NCI-H1048 (cell line): ENCODE measurements at places on chromosomes 11 and 22.
A peak's percentile ranks its signal among the peaks of the same experiment; 100 is the strongest.

GRCh38 chr11:68938816-68939582, 35.3 kb downstream of the IGHMBP2 start:
- no peak for DNase-seq

- DNase-seq, result no peak
Measured at GRCh38 chr22:35754761-35755160, 37.1 kb downstream of the APOL5 start.

- no peak for DNase-seq
Measured at GRCh38 chr11:93113824-93114223, 84.0 kb downstream of the SLC36A4 start.

DNA sequence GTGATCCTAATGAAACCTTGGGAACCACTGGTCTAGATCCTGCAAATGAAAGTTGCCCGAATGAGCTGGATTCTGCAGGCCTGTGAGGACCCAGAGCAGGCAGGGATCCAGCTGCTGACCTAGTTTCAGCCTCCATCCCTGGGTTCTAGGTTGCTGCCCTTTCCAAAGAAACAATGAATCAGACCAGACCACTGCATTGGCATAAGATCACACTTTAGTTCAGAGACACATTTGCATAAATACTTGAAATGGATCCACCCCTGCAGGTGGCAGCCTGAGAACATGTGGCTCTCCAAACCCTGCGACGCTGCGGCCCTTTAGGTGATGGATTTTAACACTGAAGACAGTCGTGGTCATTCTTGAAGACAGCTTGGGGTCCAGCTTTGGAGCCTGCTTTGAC, 23.7 kb downstream of the ADAMTS8 start:
- DNase-seq, result no peak

DNA sequence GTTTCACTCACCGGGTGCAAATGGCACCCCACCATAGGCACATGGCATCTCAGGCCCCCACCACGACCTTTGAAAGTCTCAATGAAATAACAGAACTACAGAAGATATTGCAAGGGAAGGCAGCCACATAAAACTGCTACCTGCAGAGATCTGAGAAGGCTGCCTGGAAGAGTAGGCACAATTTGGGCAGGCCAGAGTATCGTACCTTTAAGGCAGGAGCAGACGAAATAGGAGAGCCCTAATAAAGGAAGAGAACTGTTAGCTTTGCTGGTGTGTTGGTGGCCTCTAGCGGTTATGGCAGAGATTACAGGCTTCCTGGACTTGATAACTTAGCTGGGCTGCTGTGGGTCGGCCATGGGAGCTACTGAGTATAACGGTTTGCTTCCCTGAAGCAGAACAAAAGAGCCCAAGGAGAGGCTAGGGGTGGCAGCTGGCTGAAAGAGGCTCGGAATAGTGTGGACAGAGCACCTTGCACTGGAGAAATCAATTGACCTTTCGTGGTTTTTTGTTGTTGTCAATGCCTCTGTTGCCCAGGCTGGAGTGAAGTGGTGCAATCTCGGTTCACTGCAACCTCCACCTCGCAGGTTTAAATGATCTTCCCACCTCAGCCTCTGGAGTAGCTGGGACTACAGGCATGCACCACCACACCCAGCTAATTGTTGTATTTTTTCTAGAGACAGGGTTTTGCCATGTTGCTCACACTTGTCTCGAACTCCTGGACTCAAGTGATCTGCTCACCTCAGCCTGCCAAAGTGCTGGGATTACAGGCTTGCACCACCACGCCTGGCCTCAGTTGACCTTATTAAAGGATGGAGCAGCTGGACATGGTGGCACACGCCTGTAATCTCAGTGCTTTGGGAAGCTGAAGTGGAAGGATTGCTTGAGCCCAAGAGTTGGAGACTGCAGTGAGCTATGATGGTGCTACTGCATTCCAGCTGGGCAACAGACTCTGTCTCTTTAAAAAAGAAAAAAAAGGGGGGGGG, 4.8 kb downstream of the SDF2L1 start:
- DNase-seq, result peak; percentile 62

DNA sequence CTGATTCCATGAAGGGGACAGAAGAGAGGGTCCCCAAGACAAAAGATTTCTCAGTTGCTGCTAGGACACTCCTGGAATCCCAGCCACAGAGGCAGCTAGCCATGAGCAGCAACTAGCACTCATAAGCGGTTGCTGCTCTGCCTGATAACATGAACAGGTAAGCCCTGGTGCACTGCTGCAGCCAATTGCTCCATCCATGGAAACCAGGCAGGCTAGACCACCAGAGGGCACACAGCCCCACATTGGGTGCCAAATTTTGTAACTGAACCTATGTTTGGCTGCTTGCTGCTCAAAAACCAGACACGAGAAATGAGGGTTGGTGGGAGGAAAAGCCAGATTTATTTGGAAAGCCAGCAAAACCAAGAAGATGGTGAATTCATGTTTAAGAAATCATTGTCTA, 21.9 kb upstream of the QSER1 start:
- no peak for DNase-seq

DNA sequence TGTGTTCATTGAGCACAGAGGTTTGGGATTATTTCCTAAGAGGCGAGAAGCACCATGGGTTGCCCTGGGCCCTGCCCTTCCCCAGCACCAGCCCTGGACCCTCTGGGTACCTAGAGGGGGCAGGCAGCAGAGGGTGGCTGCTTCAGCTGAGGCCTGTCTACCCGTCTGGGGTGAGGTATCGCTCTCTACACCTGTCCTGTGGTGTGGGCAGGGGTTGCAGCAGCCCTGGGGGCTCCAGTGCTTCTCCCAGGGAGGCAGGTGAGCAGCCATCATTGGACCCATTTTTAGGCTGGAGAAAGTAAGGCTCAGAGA, 15.6 kb downstream of the PRDM11 start:
- DNase-seq, result no peak

- DNase-seq, result no peak
Measured at GRCh38 chr11:9861860-9862725, 198.2 kb downstream of the SWAP70 start.

DNA sequence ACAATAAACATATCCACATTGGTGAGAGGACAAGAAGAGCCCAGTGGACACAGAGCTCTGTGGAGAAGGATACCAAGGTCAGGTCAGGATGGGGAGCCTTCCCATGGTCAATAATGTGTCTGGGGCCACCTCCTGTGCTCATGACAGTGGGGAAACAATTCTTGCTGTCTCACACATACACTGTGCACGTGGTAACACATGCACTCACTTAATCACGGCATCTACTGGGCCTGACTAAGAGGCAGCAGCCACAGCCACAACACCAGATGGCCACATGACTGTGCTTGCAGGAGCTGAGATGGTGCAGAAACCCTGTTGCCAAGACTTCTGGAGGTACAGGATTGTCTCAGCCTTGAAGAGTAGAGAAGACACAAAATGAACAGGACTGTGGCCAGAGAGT, 28.6 kb downstream of the C22orf42 start:
- DNase-seq, result no peak

DNA sequence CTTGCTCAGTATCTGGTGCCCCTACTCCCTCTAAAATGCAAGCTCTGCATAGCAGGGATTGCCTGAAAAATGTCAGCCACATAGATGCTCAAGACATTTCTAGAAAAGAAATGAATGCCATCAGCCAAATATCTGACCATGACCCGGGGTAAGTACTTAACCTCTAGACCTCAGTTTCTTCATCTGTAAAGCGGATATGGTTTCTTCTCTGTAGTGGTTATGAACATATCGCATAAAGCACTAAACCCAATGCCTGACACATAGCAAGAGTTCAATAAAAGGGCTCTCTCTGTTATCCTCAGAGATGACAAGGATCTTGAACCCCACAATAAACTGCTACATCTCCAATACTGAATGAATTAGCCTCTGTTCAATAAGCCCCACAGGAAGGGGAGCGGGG, 122.6 kb downstream of the ABTB2 start:
- no peak for DNase-seq

GRCh38 chr11:4381901-4382300, 11.6 kb downstream of the TRIM21 start:
- DNase-seq, result no peak

DNA sequence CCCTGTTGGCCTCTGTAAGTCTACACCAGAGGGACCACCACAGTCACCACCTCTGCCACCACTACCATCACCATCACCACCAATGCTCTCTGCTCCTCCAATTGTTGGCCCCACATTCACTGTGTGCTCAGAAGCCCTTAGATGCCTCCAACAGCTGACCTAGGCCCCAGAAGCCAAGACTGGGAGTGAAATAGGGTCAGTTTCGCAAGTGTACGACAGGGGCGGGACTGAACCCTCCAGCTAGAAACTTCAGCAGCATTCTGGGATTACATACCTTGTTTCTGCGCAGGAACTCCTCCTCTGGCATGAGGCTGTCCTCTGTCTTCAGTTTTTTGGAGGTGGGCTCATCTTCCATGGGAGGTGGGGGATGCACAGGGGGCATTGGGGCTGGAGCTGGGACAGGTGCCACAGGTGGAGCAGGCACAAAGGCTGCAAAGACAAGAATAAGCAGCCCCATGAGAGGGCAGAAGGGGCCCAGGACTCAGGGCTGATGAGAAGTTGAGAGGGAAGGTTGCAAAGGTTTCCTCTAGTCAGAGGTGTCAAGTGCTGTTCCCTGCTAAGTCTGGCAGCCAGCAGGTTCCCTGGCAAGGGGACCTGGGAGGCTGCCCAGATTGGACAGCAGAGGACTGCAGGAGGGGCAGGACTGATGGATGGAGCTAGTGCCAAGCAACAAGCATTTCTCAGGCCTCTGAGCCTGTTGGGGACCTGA, 10.2 kb upstream of the TBC1D10A start:
- DNase-seq, result no peak

DNA sequence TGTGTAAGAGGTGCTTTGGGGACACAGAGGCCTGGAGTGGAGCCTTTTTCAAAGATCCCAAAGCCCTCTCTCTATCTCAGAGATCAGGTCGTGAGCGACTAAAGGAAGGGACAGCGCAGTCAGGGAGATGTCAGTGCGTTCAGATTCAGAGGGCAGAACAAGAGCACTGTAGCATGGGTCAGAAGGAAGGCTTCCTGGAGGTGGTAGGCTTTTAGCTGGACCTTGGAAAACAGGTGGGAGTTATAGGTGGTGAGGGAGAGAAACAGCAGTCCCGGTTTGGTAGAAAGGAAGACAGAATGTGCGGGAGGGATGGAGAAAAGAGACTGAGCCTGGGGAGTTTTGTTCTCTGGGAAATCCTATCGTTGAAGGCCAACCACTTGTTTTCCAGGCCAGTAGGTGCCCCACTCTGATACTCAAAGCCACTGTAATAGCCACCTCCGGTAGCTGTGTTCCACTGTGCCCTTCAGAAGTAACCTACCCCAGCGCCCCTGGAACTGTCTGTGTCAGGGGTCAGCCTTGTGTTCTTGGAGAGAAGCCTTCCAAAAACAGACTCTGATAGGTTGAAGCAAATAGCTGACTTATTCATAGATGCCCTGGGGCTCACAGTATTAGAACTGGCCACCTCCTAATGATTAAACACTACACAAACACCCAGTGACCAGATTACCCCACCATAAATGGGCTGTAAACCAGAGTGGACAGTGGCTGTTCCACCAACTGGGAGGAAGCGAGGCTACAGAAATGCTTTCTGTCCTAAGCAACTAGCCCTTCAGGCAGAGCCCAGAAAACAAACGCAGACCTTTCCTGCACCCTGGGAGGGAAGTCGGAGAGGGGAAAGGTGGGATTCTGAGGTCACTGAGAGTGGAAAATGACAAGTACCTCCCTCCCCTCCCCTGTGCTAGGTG, 157.7 kb downstream of the DBX1 start:
- no peak for DNase-seq

DNA sequence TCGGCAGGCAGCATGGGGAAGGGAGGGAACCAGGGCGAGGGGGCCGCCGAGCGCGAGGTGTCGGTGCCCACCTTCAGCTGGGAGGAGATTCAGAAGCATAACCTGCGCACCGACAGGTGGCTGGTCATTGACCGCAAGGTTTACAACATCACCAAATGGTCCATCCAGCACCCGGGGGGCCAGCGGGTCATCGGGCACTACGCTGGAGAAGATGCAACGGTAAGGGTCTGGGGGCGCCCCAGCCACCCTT, 204 bp downstream of the FADS2 start:
- DNase-seq, result no peak

- DNase-seq, result no peak
Measured at GRCh38 chr11:2725368-2726300, 25.8 kb upstream of the KCNQ1OT1 start.

GRCh38 chr22:47841156-47841555, 1078.7 kb downstream of the TBC1D22A start:
- DNase-seq, result no peak

- DNase-seq, result no peak
Measured at GRCh38 chr11:84963240-84963639, 663.9 kb downstream of the DLG2 start.

GRCh38 chr11:75653532-75653931, 15.3 kb downstream of the MAP6 start:
- DNase-seq, result no peak

GRCh38 chr22:31846161-31847115, 92.6 kb downstream of the DEPDC5 start:
- DNase-seq, result no peak

GRCh38 chr22:27100789-27101188, 443.4 kb downstream of the MIAT start:
- DNase-seq, result no peak

- DNase-seq, result no peak
Measured at GRCh38 chr22:30985561-30986208, 16.6 kb downstream of the TUG1 start.

GRCh38 chr22:29156507-29156906, 49.2 kb upstream of the EMID1 start:
- DNase-seq, result no peak

DNA sequence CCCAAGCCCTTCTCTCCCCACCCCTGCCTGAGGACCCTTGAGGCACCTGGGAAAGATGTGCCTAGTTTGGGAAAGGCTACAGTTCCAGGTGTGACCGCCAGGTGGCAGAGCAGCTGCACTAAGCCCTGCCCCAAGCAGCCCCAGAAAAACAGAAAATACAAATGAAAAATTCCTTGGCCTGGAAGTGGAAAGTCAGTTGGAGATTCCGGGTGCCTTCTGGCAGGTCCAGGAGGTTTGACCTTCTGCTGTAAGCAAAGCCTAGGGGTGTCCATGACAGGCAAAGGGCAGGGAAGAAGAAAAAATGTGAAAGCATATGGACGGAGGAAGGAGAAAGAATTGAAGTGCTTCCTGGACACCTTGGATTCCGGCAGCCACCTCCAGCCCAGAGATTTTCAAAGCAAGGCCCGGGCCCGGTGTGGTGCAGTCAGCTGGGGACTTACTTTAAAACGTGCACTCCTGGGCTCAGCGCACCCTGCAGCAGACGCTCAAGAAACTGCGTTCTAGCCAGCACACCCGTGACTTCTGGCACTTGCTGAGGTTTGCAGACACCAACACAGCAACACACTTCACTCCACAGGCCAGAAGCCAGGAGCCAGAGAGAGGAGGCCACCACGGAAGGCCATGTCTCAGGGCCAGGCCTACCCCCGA, 37.3 kb upstream of the SLC22A12 start:
- no peak for DNase-seq
